ENCODE measurements at places on chromosomes 2 and 18. TPM values are rescaled to one million over a fixed set of nuclear protein-coding genes. Genes with fewer than 3 reads are reported as not detected.

The IL18RAP gene
- 6.3 TPM for total RNA-seq

The CLEC4F gene
- total RNA-seq = not detected

- H3K4me1 ChIP-seq = peaks cover 10% of the 10 kb centered on the region
- H3K36me3 ChIP-seq = peaks cover 6% of the 10 kb centered on the region
- H3K27me3 ChIP-seq = no peaks in the 10 kb centered on the region
- H3K27ac ChIP-seq = peak overlapping the region; percentile 81
- H3K4me3 ChIP-seq = peak overlapping the region; percentile 83
These were observed 743 bp downstream of the HADHA start for GRCh38 chr2:26243470-26244308.

The AQP12A gene
- not detected for total RNA-seq

DNA sequence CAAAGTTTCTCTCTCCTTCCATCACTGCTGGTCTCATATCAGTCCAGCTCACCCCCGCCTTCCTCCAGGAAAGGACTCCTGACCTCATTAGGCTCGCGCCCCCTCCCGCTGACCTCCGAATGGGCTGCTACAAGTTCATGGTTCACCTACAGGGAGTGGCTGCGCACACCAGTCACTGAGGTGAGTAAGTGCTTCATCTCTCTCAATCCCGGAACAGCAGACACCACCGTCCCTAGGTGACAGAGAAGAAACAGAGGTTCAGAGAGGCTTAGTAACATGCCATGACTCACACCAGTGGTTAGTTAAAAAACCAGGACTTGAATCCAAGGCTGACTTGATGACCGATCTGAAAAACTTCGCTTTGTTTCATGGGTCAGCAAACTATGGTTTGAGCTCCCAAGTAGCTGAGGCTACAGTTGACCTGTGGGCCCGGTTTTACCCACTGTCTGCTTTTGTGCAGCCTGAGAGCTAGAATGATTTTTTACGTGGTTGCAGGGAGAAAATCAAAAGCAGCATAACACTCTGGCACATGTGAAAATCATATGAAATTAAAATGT lies 42.0 kb downstream of the ZFP36L2 start:
- no peaks in the 10 kb centered on the region for H3K36me3 ChIP-seq
- H3K27me3 ChIP-seq = no peaks in the 10 kb centered on the region
- H3K4me3 ChIP-seq = no peak overlapping the region
- no peak overlapping the region for H3K27ac ChIP-seq
- no peak for DNase-seq

DNA sequence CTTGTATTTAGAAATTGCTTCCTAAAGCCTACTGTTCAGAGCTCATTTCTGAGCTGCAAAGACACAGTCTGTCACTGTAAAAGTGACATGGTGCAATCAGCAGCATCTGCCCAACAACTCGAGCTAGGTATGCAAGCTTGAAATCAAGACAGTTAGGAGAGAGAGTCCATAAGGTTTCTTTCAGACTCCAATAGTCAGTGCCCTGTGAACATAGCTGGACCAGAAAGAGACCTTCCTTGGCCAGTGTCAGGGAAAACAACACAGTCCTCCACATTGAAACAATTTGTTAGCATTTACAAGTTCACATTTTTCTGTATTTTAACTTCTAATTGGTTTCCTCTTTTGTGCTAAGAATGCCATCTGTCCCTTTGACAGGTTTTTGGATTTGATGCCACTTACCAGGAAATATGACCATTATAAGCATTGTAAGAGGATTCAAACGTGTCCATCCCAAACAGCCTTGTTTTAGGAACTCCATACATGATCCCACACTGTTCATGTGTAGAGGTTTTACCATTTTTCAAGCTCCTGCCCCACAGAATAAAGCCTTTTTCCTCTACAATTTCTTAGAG lies 8.9 kb upstream of the MYCN start:
- DNase-seq = no peak
- no peak overlapping the region for H3K27ac ChIP-seq
- H3K4me3 ChIP-seq = no peak overlapping the region
- H3K36me3 ChIP-seq = no peaks in the 10 kb centered on the region

The ARHGEF4 gene
- 6.9 TPM for total RNA-seq

DNA sequence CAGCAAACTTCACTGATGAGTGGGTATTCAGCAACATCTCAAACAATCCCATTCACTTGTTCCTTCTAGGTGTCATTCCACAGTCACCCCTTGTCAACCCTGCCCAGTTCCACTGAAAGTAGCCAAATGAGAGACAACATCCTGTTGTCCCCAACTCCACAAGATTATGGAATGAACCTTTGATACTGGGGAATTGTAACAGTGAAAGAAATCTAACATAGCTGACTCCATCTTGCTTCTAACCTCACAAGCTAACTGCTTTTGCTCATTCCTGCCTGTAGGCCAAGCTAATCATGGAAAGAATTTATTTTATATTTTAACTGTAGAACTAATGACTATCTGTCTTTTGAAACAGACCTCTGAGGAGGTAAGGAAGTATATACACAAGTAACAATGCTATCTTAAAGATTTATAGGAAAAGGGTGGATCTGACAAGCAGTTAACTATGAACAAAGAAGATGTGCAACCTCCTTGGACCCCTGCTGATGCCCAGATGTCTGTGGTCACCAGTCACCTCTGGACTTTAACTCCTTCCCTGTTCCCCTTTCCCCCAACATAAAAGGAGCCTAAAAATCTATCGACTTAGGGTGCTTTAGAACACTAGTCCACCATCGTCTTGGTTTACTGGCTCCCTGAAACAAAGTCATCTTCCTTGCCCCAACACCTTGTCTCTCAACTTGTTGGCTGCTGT lies 6.9 kb upstream of the ANXA4 start:
- H3K4me3 ChIP-seq = no peak overlapping the region
- DNase-seq = no peak
- H3K36me3 ChIP-seq = no peaks in the 10 kb centered on the region

The RAB12 gene
- 45.5 TPM for total RNA-seq

- DNase-seq = no peak
- no peak overlapping the region for H3K4me3 ChIP-seq
- H3K36me3 ChIP-seq = no peaks in the 10 kb centered on the region
- no peaks in the 10 kb centered on the region for H3K27me3 ChIP-seq
- H3K27ac ChIP-seq = no peak overlapping the region
- no peaks in the 10 kb centered on the region for H3K4me1 ChIP-seq
These were observed 56.7 kb upstream of the FHL2 start for GRCh38 chr2:105455488-105456003.

- no peak overlapping the region for H3K27ac ChIP-seq
- no peaks in the 10 kb centered on the region for H3K36me3 ChIP-seq
- DNase-seq = no peak
- no peak overlapping the region for H3K4me3 ChIP-seq
- no peaks in the 10 kb centered on the region for H3K4me1 ChIP-seq
- H3K27me3 ChIP-seq = peaks cover 2% of the 10 kb centered on the region
These were observed 21.6 kb downstream of the PMAIP1 start for GRCh38 chr18:59921384-59921891.

The TTC21B gene
- 31.8 TPM for total RNA-seq

DNA sequence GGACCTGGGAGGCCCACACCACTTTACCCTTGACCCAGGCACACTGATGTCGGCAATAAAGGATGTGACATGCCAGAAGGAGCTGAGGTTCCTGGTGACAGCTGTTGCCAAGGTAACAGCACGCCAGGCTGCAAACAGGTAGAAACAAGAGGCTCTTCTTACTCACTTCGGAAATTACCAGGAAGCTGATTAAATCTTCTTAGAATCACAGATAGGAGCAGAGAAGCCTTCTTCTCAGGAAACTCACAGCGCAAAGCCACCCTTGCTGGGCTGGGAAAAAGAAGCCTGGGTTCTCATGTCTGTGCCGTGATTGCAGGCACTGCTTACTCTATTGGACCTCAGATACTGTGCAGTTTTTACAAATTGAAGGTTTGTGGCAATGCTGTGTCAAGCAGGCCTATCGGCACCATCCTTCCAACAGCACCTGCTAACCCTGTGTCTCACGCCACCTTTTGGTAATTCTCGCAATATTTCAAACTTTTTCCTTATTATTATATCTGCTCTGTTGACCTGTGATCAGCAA lies 61.0 kb upstream of the TAF1B start:
- peak; percentile 43 for DNase-seq
- no peaks in the 10 kb centered on the region for H3K4me1 ChIP-seq
- H3K27ac ChIP-seq = no peak overlapping the region
- H3K4me3 ChIP-seq = no peak overlapping the region
- H3K36me3 ChIP-seq = no peaks in the 10 kb centered on the region

The C1D gene
- 20.3 TPM for total RNA-seq

The KCNK3 gene
- total RNA-seq = 14.7 TPM

DNA sequence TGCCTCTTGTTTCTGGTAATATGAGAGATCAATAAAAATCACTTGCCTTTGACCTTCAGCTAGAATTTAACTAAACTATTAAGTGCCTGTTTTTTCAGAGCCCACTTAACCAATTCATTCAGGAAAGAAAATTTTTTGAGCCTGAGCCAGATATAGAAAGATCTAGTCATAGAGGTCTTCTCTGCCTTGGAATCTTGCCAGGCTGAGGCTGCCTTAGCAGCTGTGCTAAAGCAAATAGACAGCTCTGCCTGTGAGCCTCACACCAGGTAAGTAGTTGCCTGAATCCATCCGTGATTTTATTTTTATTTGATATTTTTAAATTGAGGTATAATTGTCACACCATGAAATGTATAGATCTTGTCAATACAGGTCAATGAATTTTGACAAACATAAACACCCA lies 27.4 kb downstream of the EVX2 start:
- no peaks in the 10 kb centered on the region for H3K27me3 ChIP-seq
- no peak overlapping the region for H3K4me3 ChIP-seq
- no peak for DNase-seq
- H3K27ac ChIP-seq = no peak overlapping the region
- no peaks in the 10 kb centered on the region for H3K36me3 ChIP-seq

DNA sequence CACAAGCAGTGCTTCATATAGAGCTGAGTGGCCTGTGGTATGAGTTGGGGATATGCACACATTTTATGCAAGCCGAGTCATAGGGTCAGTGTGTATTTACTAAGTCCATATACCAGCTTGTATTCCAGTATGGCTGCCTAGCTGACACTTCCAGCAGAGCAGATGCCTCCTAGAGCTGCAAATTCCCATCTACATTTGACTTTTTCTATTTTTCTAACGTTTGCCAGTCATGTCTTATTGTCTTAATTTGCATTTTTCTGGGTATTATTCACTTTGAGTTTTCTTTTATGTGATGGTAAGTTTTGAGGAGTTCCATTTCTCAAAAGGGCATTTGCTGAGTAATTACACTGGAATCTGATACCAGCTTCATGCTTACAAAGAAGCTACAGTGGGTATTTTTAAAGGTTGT lies 334.5 kb upstream of the CDH2 start:
- H3K36me3 ChIP-seq = no peaks in the 10 kb centered on the region
- H3K4me1 ChIP-seq = no peaks in the 10 kb centered on the region
- no peaks in the 10 kb centered on the region for H3K27me3 ChIP-seq
- H3K4me3 ChIP-seq = no peak overlapping the region

The TNFRSF11A gene
- total RNA-seq = 8.2 TPM

- peak; percentile 74 for DNase-seq
- H3K27ac ChIP-seq = no peak overlapping the region
- H3K27me3 ChIP-seq = no peaks in the 10 kb centered on the region
- no peak overlapping the region for H3K4me3 ChIP-seq
- H3K4me1 ChIP-seq = peaks cover 4% of the 10 kb centered on the region
These were observed 181.3 kb downstream of the CTIF start for GRCh38 chr18:48719974-48720654.

GRCh38 chr18:13539050-13539449 lies 187.3 kb downstream of the FAM210A start:
- H3K4me1 ChIP-seq = peaks cover 3% of the 10 kb centered on the region
- no peaks in the 10 kb centered on the region for H3K27me3 ChIP-seq
- H3K27ac ChIP-seq = no peak overlapping the region
- no peak overlapping the region for H3K4me3 ChIP-seq

The ASTL gene
- 0.62 TPM for total RNA-seq

The FKBP1B gene
- total RNA-seq = 5.9 TPM

DNA sequence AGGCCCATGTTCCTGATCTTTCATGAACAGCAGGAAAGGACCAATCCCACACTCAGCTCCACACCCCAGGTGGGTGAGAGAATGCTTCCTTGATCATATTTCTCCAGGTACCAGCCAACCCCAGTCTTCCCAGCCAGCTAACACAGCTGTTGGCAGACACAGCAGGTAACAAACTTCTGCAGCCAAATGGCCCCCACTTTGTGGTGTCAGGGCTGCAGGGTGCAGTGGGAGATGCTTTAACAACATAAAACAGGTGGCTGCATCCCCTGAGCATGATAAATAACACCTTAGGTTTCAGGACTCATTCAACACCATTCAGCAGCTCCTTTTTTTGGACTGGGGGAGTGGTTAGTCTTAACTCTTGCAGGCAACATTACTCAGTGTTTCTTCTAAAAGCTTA lies 76.7 kb upstream of the ACAA2 start:
- no peak overlapping the region for H3K27ac ChIP-seq
- H3K4me3 ChIP-seq = no peak overlapping the region
- peaks cover 4% of the 10 kb centered on the region for H3K36me3 ChIP-seq
- no peaks in the 10 kb centered on the region for H3K4me1 ChIP-seq

GRCh38 chr18:5964108-5964507 lies 68.8 kb upstream of the TMEM200C start:
- no peaks in the 10 kb centered on the region for H3K27me3 ChIP-seq
- H3K4me3 ChIP-seq = no peak overlapping the region
- no peak for DNase-seq
- no peaks in the 10 kb centered on the region for H3K4me1 ChIP-seq

DNA sequence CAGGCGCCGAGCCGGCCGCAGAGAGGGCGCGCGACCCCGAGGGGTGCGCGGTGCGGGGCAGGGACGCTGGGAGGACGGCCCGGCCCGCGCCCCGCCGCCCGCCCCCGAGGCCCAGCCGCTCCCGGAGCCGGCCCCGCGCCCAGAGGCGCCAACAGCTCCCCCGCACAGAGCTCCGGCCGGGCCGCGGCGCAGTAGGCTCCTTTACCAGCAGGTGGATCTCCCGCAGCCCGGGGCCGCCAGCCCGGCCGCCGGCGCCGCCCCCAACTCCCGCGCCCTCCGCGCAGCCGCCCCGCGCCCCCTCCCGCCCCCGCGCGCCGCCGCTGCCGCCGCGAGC lies 258 bp downstream of the MGAT4A start:
- H3K4me3 ChIP-seq = peak overlapping the region; percentile 96
- H3K27me3 ChIP-seq = no peaks in the 10 kb centered on the region
- peak; percentile 89 for DNase-seq
- no peaks in the 10 kb centered on the region for H3K36me3 ChIP-seq
- H3K4me1 ChIP-seq = no peaks in the 10 kb centered on the region

GRCh38 chr18:857986-858385 lies 45.9 kb upstream of the YES1 start:
- no peaks in the 10 kb centered on the region for H3K36me3 ChIP-seq
- no peak overlapping the region for H3K27ac ChIP-seq
- DNase-seq = no peak
- H3K27me3 ChIP-seq = no peaks in the 10 kb centered on the region
- no peak overlapping the region for H3K4me3 ChIP-seq

GRCh38 chr18:13261661-13262357 lies 43.2 kb downstream of the LDLRAD4 start:
- no peaks in the 10 kb centered on the region for H3K36me3 ChIP-seq
- peaks cover 3% of the 10 kb centered on the region for H3K4me1 ChIP-seq
- no peaks in the 10 kb centered on the region for H3K27me3 ChIP-seq

- H3K4me3 ChIP-seq = no peak overlapping the region
- H3K27ac ChIP-seq = no peak overlapping the region
- H3K27me3 ChIP-seq = no peaks in the 10 kb centered on the region
- no peaks in the 10 kb centered on the region for H3K36me3 ChIP-seq
- peaks cover 4% of the 10 kb centered on the region for H3K4me1 ChIP-seq
These were observed 92.8 kb downstream of the MARCHF4 start for GRCh38 chr2:216279459-216279858.

The TUBB8B gene
- not detected for total RNA-seq
